ENCODE measurements at places on chromosomes 13 and 19.
A peak's percentile ranks its signal among the peaks of the same experiment; 100 is the strongest.

- DNase-seq = peak; percentile 14
Observed at GRCh38 chr13:102399791-102400674, 1.8 kb downstream of the FGF14 start.

DNA sequence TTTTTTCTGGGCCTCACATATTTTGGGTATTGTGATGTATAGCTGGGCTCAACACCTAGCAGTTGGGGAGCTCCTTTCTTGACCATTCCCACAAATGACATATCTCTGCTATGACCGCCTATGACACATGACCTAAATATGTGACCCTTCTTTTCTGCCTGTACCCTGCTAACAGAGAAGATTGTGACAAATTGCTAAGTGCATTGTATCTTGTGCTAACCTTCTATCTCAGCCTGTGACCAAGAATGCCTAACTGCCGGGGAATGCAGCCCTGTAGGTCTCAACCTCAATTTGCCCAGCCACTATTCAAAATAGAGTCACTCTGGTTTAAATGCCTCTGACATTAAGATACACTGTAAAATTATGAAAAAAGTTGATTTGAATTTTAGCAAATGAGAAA, 6.8 kb upstream of the ZNF429 start:
- DNase-seq = no peak

GRCh38 chr19:54253331-54254194, 3.5 kb downstream of the LILRB5 start:
- no peak for DNase-seq

DNA sequence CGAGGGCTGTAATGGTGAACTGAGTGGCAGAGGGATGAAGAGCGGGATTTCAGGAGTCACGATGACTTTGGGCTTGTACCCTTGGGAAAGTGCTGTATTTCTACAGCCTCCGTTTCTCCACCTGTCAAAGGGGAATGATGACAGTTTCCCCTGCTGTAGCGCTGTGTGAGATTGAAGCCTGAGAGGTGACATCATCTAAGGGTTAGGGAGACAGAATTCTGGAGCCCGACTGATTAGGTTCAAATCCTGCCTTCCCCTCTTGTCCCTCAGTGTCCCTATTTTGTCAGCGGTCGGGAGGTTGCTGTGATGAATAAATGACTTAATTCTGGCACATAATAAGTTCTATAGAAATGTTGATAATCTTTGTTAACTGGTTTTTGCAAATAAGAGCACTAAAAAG, 693 bp downstream of the MRPL4 start:
- no peak for DNase-seq

DNA sequence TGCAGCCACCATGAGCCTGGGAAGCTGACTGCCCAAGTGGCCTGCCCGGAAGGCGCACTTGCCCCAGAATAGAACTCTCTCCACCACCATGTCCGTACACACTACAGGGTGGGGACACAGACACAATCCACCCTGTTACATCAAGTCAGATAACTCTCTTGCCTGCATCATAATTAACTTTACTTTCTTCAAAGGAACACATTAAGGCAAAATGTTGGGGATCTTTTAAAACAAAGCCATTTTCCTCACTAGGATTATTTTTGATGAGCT, 23.3 kb upstream of the VSTM2B start:
- no peak for DNase-seq

GRCh38 chr13:42497798-42498197, 76.2 kb upstream of the TNFSF11 start:
- no peak for DNase-seq

GRCh38 chr19:34667349-34668076, 9.4 kb downstream of the SCGB2B2 start:
- peak; percentile 23 for DNase-seq

GRCh38 chr13:83829810-83830209, 52.5 kb downstream of the SLITRK1 start:
- no peak for DNase-seq

DNA sequence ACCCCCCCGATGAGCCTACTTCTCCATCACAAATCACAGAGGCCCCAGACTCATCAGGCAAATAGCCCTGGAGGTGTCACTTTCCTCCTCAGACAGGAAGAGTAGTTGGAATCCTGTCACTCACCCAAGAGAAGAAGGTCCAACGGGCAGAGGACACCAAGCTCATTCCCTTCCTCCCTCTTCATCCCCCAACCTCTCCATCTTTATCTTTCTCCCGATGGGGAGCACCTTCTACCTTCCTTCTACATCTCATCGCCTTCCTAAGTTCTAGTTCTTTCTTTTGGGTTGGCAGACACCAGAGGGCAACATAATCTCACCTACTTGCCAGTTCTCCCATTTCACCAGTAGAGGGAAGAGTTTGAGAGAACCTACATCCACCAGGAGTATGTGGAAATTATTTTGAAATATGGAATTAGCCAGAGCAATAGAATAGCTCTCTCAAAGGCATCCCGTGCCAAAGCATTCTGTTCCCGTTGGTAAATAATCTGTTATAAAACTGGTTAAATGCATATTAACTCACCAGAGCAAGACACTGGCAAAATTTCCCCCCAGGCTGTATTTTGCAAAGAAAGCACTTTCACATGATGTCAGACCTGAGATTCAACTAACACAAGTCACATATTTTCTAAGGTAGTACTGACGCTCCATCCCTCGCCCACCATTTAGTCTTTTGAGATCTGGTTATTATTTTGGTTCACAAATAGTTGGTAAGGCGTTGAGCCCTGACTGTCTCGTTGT, 55.0 kb downstream of the ZIC5 start:
- peak; percentile 66 for DNase-seq

GRCh38 chr13:43132911-43133310, 109.5 kb downstream of the DNAJC15 start:
- no peak for DNase-seq

Measured in CD4-positive, alpha-beta T cell treated with Interleukin-17A for 1 hour (primary cell).